ENCODE measurements at places on chromosomes 12 and 14. TPM values are rescaled to one million over a fixed set of nuclear protein-coding genes. Genes with fewer than 3 reads are reported as not detected.

CLEC14A gene
- 11.4 TPM for polyA plus RNA-seq

DNA sequence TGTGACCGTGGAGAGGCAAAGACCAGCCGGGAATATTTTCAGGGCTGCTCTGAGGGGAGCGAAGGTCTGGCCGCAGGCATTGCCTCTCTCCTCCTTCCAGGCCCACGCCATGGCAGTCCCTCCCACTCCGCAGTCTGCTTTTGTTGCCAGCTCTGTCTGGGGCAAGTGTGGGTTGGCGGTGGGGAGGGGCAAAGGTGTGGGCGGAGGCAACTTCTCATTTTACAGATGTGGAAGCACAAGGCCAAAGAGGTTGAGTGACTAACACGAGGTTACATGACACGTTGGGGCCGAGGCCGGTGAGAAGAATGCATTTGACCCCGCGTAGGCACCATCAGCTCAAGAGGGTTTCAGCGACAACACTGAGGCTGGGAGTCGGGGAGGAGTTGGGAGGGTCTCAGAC lies 6.1 kb upstream of the FAIM2 start:
- peak; percentile 64 for DNase-seq

DNA sequence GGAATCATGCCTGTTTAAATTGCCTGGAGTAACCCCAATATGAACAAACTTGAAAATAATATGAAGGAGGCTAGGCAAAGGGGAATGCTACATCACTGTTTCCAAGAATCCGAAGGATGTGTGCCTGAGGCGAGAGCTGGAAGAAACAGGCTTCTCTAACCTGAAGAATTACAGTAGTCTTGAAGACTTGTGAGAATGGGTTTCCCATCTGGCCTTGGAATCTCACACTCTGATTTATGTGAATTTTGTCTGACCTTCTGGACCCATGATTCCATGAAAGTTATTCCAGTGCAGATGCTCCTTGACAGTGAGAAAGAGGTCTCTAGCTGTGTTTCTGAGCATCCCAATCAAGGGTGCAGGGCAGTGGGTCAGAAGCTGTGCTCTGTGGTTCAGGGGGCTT lies 122.1 kb upstream of the PARP11 start:
- no peak for DNase-seq

GRCh38 chr12:109725321-109726105 lies 11.9 kb downstream of the FAM222A start:
- DNase-seq = no peak

DNA sequence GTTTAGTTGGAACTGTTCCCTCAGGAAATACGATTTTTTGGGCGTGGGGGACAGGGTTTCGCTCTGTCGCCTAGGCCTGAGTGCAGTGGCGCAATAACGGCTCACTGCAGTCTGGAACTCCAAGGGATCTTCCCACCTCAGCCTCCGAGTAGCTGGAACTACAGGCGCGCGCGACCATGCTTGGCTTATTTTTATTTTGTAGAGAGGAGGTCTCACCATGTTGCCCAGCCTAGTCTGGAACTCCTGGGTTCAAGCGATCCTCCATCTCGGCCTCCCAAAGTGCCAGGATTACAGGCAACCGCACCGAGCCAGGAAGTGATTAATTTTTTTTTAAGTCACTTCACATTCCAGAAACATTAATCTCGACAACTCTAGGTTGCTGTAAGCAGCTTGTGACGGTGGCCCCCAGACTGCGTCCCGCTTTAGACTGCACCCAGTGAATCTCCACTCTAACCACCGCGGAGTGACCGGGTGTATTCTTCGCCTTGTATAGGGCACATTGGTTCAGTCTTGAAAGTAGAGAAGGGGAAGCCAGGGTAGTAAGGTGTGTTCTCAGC lies 830 bp upstream of the MIS18BP1 start:
- no peak for DNase-seq
